ENCODE measurements at places on chromosomes 7 and 10.

DNA sequence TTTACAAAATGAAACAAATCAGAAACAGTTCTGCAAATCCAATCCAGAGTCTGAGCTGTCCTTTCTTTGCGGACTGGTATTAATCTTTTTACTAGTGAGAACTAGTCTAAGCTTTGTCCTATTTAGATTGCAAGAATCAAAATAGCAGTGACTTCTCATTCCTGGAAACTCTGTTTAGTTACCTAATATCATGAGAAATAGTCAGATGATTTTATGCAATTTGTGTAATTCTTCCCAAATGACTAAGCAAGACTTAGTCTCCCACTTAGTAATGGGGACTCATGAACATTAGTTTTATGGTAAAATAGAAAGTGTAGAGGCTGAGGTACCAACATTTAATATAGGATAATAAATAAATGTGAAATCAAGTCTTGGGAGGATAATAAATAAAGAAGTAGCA lies 341.3 kb downstream of the DNAJB9 start:
- DNase-seq: no peak

GRCh38 chr7:116211006-116211912 lies 920 bp downstream of the TES start:
- DNase-seq: peak; percentile 36

DNA sequence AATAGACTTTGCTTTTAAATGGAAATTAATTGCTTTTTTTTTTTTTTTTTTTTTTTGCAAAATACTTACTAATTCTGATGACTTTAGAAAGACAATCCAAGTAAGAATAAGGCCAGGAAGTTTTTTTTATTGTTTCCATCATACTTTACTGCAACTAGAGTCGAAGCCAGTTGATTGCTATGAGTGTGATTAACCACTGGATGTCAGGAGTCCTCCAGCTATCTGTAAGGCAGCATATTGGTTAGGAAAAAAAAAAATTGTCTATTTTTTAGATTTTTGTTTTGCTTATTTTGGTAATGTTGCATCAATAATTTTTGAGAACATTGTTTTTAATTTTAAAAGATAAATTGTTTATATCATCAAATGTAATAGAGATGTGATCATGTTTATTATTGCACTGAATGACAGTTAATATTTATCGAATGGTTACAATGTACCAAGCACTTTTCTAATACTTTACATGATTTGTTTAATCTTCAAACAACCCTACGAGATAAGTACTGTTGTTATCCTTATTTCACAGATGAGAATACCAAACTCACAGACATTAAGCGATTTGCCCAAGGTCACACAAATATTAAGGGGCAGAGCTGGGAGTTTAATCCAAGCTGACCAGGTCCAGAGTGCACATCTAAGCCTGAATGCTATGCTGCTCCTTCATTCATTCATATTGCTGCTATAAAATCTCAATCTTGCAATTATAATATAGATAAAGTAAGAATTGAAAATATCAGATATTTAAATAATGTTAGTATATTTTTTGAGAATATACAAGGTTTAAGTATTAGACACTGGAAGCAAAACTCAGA lies 19.9 kb upstream of the LMOD2 start:
- DNase-seq: no peak

DNA sequence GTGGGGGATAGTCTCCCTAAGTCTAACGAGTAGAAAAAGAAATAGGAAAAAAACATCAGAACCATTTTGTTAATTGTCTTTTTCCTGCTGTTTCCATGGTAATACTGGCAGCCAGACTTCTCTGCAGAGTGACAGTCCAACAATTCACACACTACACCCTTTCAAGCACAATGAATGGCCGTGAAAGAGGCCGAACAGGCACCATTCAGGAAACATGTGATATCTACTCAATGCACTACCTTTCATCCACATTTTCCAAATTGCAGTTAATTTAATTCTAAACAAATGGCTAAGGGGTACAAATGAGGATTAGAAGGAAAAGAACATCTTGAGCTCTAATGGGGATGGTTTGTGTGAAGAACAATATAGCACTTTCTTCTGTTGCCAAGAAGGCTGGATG lies 358.5 kb upstream of the ANKRD30A start:
- no peak for DNase-seq

GRCh38 chr7:113562801-113563200 lies 356.0 kb downstream of the PPP1R3A start:
- no peak for DNase-seq

GRCh38 chr10:99529591-99530107 lies 3.1 kb upstream of the NKX2-3 start:
- DNase-seq: no peak

DNA sequence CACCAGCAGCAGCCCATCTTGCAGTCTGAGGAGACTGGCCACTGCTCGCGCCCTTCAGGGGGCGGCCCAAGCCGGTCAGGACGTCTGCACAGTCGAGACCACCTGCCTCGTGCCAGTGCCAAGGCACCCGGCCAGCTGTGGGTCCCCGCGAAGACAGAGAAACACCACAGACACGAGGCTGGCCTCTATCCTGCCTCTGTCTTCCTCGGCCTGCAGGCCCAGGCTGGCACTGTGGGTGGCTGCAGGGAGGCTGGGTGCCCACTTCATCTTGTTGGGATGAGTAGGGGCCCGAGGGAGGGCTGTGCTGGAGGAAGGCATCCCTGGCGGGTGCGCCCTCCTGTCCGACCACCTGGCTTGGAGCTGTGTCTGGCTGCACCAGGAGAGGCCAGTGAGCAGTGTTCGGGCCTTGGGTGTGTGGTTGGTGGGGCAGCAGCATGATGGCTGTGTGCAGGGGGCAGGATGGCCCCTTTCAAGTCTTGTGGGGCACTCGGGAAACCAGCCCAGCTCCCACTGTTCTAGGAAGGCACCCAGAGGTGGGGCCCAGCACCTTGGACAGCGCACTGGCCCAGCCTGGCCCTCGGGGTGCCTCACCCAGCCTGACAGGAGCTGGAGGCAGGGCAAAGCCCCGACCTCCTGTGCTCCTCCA lies 7.3 kb downstream of the DPYSL4 start:
- no peak for DNase-seq

GRCh38 chr7:46880508-46881196 lies 701.3 kb downstream of the TNS3 start:
- no peak for DNase-seq

DNA sequence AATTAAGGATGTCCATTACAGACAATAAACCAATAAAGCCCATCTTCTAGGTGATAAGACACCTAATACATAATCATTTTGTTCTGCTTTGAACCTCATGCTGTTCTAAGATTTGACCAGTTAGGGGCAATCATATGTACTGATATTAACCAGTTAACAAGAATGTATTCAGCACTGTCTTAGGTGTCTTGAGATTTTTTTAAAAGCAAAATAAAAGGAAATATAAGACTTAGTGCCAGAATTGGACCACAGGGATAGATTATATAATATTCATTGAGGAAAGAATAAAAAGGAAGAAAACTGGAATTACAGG lies 32.0 kb downstream of the IMMP2L start:
- DNase-seq: no peak

DNA sequence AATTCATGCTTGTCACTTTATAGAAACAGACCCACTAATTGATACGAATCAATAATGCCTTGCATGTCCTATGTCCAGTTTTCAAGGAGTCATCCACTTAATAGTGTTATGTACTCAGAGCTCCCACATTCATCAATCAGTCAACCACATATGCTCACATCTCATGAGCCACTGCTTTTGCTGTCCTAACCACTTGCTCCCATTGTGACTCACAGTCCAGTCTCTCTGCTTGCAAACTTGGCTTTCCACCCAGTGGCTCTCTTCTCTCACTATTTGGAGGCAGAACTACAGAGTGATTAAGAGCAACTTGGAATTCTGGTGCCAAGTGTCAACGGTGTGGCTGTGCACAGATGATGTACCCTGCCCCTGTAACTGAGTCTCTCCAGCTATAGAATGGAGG lies 166.0 kb downstream of the SNX13 start:
- no peak for DNase-seq

DNA sequence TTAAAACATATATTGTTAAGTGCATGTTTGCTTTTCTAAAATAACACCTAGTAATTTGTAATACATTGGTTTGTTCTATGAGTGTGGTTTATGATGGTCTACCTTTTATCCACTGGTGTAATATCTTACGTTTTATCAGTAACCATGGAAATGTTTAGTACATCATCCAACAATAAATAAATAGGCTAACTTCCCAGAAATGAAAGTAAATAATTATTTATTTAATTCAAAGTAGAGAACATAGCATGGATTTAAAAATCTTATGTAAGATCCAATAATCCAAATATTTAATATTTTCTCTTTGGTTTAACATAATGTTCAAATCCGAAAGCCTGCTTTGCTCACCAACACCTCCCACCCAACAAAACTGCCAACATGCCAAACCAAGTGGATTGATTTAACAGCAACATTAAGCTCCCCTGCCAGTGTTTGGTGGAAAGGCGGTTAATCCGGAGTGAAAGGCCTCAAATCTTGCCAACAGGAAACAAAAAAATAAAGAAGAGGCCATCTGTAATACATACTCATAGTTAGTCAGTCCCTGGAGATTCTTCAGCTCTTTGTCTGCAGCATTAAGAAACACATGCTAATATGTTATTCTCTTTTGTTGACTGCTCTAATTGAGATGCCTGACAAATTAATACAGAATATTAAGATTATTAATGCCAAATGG lies 897.8 kb downstream of the CNTNAP2 start:
- no peak for DNase-seq

DNA sequence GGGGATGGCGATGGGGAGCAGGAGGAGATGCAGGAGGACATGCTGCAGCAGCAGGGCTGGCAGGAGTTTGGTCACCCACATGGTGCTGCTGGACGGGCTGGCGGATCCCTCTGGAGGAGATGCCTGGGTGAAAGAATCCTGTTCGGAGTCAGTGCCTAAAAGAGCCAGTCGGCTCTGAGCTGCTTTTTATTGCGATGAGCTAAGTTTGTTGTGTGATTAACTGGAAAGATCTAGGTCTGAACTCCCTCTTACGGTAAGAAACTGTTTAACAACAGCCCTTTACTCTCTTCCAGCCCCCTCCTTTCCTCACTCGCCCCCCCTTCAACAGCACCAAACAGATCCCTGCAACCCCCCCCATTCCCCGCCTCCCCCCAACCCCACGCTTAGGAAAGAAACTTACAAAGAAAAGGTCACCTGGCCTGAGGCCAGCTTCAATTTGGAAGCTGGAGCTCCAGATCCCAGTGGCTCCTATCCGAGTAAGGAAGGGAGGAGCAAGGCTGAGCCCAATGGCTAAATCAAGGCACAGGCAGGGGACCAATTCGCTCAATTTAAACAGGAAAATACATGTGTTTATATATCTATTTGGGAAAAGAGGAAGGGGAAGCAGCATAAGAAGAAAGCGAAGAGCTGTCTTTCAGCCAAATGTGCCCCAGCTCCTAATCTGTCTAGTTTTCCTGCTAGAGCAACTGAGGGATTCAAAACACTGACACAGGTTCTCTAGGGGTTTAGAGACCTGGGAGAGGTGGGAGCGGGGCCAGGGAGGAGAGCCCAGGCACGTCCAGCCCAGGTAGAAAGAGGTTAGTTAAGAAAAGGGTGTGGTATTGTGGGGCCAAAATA lies at the start of gene HGF:
TSS of gene HGF (minus strand) at position 157 of the 837 bp plus-strand sequence. CDS start at position 81, 76 bp downstream.
- DNase-seq: no peak

DNA sequence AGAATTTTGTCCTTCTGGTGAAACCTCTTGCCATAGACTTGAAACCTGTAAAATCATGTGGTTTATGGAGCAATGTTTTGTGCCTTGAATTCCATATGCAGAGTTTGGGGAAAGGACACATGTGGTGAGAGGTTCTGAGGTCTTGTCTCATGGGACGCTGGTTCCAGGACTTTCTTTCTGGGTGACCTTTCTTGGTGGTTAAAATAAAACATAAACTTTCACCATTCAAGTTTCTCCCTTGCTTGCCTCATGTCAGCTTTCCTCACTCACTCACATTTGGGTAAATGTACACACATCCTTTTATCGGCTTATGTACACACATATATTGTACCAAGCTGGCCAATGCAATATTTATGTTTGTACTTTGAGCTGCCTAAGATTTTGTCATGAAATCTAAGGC lies 144.9 kb upstream of the CELF2 start:
- DNase-seq: no peak

DNA sequence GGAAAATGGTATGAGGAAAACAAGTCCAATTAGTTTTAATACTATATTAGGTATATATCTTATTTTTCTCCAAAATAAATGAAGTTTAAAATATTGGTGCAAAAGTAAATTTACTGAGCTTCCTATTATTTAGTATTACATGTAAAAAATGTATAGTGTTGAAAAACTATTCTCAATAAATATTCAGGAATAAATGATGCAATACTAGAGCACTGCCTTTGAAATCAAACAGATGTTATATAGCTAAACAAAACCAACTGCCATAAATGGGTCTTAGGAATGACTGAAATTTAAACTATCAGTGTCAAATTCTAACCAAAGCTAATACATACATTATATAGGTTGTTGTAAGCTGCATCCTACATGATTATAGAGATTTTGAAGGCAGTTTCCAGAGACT lies 1434.0 kb upstream of the LRRTM3 start:
- no peak for DNase-seq

DNA sequence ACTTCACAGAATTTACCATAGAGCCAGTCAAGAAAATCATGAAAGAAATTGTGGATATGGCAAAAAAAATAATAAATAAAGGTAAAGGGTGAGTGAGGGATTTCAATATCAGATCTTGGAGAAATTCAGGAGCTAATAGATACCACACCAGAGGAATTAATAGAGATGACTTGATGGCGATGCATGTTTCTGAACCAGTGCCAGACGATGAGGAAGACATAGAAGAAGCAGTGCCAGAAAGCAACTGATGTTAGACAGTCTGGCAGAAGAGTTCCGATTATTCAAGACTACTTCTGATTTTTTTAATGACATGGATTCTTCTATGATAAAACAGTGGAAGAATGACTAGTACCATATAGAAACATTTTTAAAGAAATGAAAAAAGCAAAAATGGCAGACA lies 314.7 kb downstream of the BICC1 start:
- no peak for DNase-seq

DNA sequence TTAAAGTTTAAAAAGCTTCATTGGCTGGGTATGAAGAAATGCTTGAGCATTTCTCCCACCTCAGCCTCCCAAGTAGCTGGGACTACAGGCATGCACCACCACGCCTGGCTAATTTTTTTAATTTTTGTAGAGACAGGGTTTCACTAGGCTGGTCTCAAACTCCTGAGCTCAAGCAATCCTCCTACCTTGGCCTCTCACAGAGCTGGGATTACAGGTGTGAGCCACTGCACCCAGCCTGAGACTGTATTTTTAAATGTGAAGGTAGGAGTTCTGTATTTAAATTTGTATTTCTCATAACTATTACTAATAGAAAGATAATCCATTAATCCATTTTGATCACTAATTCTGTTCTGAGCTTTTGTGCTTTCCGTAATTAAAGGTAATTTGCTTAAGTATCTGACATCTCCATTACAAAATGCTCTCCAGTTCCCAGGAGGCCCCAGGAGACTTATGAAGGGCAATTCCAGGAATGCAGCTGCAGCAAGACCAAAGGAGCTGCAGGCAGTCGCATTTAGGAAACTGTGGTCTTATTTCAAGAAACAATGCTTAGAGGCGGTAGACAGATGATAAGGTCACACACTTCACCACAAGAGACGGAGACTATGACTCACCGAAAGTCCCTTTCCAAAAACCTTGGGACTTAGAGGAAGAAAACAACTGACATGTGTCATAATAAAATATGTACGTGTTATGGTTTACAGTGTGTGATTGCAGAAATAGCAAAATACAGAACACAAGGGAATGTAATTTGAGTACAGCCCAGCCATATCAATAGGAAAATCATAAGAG lies 23.3 kb downstream of the YAE1 start:
- no peak for DNase-seq

- DNase-seq: no peak
These were observed 52.8 kb upstream of the FIGNL1 start for GRCh38 chr7:50502947-50503346.

Measured in activated CD4-positive, CD25-positive, alpha-beta regulatory T cell (primary cell).